ENCODE measurements at places on chromosomes 7 and 10. TPM values are rescaled to one million over a fixed set of nuclear protein-coding genes. Genes with fewer than 3 reads are reported as not detected.

Gene GNAI1
- total RNA-seq: 91.3 TPM

Gene C10orf53
- total RNA-seq: not detected

Gene ASCC1
- total RNA-seq: 41.8 TPM

Gene HTR5A
- not detected for total RNA-seq

Gene CPA4
- not detected for total RNA-seq

Gene IFIT1B
- total RNA-seq: not detected

Gene H2AZ2
- total RNA-seq: 439 TPM

Gene GALNT11
- 65.5 TPM for total RNA-seq

Gene NPFFR1
- total RNA-seq: not detected

Gene FAM25C
- not detected for total RNA-seq

Gene AKR1C4
- total RNA-seq: not detected

Gene USP6NL
- total RNA-seq: 39.9 TPM

Gene GHRHR
- total RNA-seq: not detected

Gene TES
- 10.6 TPM for total RNA-seq

Gene C10orf62
- not detected for total RNA-seq

Gene STEAP1B
- 3.0 TPM for total RNA-seq

Gene AS3MT
- total RNA-seq: 40.3 TPM

Gene PIP
- not detected for total RNA-seq

Gene ACSM6
- not detected for total RNA-seq

Gene BAMBI
- 2.2 TPM for total RNA-seq

Gene CNOT4
- 19.1 TPM for total RNA-seq

GRCh38 chr7:114070246-114070645, 151.4 kb upstream of the PPP1R3A start:
- no peak for DNase-seq

GRCh38 chr10:129390147-129390546, 76.9 kb upstream of the MGMT start:
- DNase-seq: no peak

DNA sequence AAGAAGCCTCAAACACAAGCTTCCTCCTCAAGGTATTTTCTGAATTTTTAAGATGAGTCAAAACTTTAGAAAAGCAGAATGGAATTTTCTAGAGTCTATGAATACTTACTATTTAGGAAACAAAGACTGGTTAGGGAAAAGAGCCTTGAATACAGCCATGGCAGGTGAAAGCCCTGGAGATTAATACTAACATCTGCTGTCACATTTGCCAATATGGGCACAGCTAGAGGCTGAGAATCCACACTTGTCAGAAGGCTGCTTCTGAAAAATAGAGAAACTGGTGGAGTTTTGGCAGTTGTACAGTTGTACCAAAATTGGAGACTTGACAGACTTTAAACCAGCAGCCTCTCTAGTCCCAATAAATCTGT, 24.3 kb upstream of the CNNM1 start:
- DNase-seq: no peak

- no peak for DNase-seq
Observed at GRCh38 chr7:50699143-50699542, 83.6 kb downstream of the GRB10 start.

GRCh38 chr10:61975391-61975932, 74.0 kb downstream of the ARID5B start:
- no peak for DNase-seq

GRCh38 chr10:30057894-30058556, 1.4 kb downstream of the JCAD start:
- DNase-seq: no peak

DNA sequence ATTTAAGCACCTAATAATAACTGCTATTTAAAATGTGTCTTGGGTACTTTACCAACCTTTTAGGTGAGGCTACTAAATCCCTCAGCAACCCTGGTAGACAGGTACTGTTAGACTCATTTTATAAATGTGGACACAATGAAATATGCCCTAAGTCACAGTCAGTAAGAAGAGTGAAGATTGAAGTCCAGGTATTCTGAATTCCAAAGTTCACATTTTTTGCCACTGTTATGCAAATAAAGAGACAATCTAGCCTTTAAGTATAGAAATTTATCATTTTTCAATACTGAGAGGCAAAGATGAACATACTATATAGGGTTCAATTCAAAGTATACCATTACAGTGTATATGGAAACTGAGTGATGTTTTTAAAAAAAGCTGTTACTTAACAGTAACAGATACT, 102.7 kb downstream of the LMBR1 start:
- DNase-seq: no peak

- DNase-seq: peak; percentile 76
Observed at GRCh38 chr10:82089327-82089726, 214.3 kb downstream of the NRG3 start.

DNA sequence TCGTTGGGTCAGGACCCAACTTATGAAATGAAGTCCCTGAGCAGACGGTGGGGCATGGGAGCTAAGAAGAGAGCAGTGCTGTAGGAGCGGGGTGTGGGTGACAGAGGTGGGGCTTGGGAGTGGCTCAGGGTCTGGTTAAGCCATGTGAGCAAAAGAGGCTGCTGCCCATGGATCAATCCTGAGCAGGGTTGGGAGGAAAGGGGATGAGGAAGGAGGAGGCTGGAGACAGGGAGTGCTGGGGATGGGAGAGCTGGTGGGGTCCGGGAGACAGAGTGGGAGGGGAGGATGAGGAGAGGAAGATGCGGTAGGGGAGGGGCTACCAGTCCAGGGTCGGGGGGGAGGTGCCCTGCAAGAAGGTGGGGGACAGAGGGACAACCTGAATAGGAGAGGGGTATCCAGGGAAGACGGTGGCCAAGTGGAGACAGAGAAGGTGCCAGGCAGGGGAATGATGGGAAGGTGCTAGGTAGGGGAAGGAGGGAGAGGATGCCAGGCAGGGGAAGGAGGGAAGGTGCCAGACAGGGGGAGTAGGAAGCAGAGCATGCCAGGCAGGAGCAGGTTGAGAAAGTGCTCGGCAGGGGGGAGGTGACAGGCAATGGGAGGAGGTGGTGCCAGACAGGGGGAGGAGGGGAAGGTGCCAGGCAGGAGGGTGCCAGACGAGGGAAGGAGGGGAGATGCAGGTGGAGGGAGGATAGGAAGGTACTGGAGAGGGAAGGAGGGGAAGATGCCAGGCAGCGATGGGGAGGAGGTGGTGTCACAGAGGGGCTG, 27.5 kb upstream of the SMARCD3 start:
- DNase-seq: no peak

DNA sequence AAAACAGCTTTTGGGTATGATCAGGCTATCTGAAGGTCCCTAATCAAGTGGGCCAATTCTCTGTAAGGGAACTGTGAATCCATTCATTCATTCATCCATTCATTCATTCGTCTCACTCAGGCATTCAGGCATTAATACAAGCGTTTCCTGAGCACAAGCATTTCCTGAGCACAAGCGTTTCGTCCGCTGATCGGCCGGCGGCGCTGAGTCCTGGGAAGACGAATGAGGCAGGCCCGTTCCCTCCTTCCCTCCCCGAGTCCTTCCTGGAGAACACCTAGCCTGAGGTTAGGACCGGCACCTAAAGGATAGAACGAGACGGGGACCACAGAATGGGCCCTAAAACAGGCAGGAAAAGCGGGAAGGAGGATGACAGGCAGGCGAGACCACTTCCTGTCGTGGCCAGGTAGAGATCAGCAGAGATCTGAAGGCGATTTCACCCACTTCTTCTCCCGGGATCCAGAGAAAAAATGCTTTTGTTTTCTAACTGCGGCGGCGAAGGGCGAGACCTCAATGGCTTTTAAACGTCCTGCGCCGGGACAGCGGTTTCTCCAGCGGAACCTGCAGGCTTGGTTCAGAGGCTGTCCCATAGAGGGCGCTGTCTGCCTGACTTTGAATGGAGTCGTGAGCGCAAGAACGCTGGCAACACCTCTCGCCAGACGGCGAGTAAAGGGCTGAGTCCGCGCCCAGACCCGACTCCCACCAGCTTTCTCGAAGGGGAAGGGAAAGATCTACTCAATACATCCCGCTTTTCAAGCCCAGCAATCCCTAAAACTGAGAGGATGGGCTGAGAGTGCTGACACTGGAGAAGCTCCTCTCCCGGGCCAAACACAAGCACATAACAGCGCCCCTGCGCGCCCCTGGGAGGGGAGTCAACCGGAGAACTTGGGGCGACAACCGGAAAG, 2.9 kb upstream of the HMX3 start:
- peak; percentile 96 for DNase-seq

DNA sequence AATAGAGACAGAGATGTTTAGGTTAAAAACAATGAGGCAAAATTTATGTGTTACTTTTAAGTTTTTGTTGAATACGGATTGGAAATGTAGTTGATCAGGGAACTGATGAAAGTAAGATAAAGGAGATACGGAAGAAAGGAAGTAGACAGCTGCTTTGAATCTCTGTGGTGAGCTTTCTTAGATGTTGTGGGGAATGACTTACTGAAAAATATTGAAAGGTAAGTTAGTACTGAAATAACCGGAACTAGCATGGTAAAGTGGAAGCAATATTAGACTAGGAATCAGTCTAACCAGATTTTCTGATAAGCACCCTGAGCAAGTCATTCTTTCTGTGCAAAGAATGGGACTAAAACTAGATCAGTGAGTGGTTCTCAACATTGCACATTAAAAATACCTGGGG, 34.8 kb downstream of the LUC7L2 start:
- no peak for DNase-seq

- no peak for DNase-seq
Observed at GRCh38 chr10:63054889-63055611, 78.1 kb upstream of the NRBF2 start.

GRCh38 chr7:93943816-93944540, 22.4 kb downstream of the GNG11 start:
- no peak for DNase-seq

GRCh38 chr10:122142641-122143237, 128.4 kb upstream of the BTBD16 start:
- peak; percentile 67 for DNase-seq

DNA sequence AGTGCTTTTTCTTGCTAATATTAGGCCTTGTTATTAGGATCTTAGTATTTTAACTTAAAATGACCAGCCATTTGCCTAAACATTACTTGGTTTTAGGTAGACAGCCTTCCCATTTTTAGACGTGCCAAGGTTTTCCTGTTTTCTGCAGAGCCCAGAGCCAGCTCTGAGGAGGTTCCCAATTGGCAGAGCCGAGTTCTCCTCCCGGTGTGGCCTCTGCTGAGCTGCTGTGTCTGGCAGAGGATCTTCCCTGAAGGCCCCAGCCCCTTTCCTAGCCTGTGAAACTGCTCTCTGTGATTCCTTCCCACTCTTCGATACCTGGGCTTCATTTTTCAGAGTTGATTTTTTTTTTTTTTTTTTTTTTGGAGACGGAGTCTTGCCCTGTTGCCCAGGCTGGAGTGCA, 91.4 kb downstream of the EEPD1 start:
- no peak for DNase-seq

GRCh38 chr10:14477408-14477710, 146.6 kb upstream of the FRMD4A start:
- no peak for DNase-seq

DNA sequence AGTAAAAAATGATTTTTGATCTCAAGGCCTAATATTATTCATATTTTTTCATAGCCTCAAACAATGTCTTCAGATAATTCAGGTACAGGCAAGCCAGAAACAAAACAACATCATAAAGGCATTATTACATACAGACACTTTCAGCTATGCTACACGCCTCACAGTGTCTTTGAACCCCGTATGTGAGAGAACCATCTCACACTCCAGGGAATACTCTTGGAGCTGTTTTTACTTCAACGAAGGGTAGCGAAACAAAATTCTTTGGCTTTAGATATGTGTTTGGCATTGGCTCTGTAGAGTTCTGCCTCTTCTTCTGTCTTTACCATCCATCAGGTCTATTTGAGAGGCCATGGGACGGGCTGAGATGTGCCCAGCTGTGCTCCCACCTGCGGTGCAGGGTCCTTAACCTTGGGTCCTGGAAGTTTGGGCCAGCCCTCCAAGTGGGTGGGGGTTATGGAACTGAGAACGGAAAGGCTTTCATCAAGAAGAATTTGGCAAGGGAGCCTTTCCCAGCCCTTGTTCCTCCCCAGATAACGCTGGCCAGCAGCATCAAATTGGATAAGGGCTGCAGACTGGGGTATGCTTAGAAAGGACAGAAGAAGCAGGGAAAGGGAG, 276.9 kb downstream of the TCF7L2 start:
- no peak for DNase-seq

GRCh38 chr10:7084280-7085005, 326.4 kb downstream of the SFMBT2 start:
- DNase-seq: no peak

DNA sequence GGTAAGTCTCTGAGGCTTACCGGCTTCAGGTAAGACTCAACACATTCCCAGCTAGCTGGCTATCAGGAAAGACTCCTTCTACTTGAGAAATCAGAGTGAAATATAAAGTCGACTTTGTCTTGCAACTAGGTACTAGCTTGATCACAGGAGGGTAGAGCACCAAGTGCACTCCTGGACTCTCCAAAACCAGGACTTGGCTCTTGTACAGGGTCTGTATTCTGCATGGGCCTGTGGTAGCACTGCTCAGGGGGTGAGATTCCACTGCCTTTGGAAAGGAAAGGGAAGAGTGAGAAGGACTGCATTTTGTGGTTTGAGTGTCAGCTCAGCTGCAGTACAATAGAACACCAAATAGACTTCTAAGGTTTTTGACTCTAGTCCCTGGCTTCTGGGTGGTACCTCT, 19.4 kb downstream of the CYP2C8 start:
- DNase-seq: no peak

- no peak for DNase-seq
Observed at GRCh38 chr7:134419085-134419484, 39.8 kb downstream of the AKR1B1 start.

DNA sequence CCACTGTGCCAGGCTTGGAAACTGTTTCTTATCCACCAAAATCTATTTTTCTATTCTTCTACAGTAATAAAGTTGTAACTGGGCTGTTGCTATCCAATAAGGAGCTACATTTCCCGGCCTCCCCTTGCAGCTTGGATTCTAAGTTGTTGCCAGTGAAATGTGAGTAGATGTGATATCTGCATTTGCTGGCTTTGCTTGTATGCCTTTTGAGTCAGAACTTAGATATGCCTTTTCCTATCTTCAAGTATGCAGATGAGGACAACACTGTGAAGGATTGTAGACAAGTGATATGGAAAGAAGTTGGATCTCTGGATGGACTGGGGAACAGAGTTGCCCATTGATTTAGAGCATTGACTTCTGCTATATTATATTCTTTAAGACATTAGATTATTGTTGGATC, 236.9 kb downstream of the REEP3 start:
- DNase-seq: no peak

GRCh38 chr7:91847231-91847630, 33.3 kb downstream of the MTERF1 start:
- no peak for DNase-seq

DNA sequence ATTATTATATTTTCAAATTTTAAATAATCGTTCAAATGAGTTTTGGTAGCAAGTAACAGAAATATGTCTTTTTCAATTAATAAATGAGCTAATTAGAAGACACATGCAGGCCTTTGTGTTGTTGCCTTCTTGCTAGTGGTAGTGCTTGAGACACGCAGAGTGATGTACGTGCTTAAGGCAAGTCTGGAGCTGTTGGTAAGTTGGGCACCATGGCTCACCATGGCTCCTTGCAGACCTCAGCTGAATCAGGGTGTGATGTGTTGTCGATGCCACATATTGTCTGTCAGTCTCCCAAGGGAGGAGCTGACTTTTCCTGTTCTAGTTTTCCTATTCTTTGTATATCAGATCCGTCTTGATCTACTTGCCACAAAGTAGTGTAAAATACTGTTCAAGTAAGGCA, 8.3 kb downstream of the CDK14 start:
- no peak for DNase-seq

GRCh38 chr10:14571866-14572507, 202.7 kb downstream of the FAM107B start:
- DNase-seq: no peak
